ENCODE measurements at places on chromosomes 12 and 14. TPM values are rescaled to one million over a fixed set of nuclear protein-coding genes. Genes with fewer than 3 reads are reported as not detected.

DNA sequence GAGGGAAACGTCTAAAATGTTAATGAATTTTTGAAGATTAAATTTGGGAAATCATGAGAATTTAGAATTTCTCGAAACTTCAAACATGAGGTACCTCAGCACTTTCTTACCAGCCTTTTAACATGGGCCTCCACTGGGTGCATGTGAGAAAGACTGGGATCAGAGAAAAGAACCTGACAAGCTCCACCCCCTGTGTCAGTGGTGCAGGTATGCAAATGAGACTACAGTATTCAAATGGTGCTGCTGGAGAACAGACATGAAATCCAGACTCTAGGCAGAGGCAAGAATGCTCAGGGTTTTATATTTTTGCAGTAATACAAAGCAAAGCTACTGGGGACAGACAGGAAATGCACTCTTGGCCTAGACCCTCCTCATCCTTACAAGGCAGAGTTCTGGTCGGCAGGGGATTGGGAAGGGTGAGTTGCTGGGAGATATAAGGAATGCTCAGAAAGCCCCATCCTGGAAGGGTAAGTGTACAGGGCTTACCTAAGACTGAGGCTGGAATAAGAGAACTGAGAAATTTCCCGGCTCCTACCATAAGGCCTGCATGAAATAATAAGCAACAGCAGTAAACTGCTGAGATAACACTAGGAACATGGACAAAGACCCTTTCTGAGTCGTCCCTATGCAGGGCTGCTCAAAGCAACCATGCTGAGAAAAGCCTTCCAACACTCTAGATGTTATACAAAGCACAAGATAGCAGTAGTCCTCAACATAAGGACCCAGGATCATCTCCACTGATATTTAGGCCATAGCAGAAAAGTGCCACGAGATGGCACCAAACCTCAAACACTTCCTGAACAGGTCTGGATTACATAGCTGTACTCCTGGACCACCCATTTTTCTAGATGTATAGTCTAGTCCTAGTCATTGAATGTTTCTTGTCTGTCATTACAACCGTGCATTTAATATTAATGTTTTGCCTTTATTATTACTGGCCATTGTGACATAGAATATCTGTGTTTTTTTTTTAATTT lies 260.8 kb downstream of the RASSF9 start:
- DNase-seq = peak; percentile 56

GARIN6 gene
- total RNA-seq = not detected

DNA sequence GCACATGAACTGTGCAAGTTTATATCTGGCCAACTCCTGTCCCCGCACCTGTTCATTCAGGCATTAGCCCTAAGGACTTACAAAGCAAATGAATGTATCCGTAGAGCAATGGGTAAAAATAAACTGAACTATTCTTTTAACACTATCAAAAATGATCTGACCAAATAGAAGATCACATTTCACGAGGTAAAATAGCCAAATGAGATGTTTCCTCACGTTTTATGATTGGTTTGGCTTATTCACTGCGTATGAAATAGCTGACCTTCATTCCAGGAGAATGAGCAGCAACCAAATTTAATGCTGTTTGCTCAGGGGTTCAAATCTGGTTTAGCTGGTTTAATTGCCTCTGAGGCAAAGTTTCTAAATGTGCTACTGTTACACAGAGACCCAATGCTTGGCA lies 216.0 kb upstream of the EEA1 start:
- DNase-seq = no peak

DNA sequence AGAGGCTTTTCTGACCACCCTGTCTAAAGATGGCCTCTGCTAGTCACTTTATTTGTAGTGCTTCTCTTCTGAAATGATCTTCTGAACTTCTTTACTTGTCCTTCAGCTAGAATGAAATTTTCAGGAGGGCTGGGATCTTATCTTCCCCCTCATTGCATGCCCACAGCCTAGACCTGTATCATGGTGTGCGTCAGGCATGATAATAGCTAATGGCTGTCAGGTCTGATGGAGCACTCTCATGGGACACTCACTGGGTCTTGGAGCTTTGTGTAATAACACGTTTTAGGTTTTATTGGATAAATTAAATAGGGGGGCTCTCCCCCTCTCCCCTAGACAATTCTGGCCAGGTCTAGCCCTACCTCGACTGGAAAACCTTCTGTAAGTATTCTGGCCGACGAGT lies 97.1 kb upstream of the NRXN3 start:
- DNase-seq = no peak

- DNase-seq = no peak
Observed at GRCh38 chr12:54272214-54272613, 7.7 kb downstream of the CBX5 start.

GRCh38 chr14:68576496-68577244 lies 216.2 kb downstream of the ZFP36L1 start:
- no peak for DNase-seq

DNA sequence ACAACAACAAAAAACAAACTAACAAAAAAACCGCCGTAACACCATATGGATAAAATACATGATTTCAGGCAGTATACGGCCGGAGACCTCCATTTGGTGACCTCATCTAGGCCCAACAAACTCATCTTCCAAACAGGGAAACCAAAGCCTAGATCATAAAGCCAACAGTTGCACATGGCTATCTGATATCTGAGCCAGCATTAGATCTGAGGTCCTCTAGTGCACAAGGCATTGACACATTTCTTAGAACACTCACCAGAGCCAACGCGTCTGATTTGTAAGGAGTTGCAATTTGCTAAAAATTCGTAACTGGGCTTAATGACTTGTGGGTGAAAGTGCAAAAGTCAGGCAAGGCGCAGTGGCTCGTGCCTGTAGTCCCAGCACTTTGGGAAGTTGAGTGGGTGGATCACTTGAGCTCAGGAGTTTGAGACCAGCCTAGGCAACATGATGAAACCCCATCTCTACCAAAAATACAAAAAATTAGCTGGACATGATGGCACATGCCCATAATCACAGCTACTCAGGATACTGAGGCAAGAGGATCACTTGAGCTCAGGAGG lies 42.0 kb upstream of the NUDT4 start:
- DNase-seq = no peak

Measured in H1 (cell line).